ENCODE measurements at places on chromosomes 16 and 17.
A peak's percentile ranks its signal among the peaks of the same experiment; 100 is the strongest.

DNA sequence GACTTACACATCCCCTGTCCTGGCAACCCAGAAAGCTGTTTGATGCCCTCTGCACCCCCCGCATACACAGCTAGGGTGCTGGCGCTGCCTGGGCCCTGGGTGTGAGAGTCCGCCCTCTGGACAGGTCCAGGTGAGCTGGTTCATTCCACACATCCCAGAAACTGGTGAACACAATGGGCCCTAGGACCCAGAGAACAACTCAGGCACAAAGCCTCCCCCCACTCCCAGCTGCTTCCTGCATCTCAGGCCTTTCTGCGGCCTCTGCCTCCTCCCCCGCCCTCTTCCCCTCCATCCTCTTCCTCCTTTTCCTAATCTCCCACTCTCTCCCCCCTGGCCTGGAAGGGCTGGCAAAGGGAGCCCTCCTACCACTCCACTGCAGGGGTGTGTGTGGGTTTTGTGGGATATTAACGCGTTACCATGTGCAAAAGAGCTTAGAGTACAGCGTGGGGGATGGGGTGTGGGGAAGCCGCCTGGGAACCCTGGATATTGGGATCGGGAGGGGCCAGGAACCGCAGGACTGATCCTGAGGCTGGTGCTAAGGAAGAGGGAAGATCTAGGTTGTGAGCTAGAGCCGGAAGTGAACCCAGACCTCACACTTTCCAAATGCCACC is 1.6 kb upstream of the PPP1R9B start:
- no peak for DNase-seq

- DNase-seq, result no peak
Measured at GRCh38 chr16:76668207-76668725, 391.1 kb downstream of the CNTNAP4 start.

GRCh38 chr17:7885367-7886226 is 3.0 kb upstream of the CHD3 start:
- DNase-seq, result no peak

DNA sequence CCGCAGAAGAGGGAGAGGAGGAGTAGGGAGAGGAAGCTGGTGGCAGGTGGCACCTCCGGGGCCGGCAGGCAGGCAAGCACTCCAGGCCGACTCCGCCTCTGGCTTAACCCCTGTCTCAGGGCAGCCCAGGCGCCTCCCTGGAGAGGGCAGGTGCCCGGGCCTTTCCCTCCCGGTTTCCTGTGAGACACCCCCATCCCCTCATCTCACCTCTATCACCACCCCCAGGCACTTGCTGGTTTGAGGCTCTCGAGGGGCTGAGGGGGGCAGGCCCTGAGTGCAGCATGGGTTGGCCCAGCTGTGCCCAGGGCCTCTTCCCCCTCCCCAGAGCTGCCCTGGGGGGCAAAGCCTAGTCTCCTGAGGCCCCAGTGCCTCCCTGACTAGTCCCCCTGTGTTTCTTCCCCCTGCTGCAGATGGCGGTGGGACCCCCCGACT is 6.0 kb downstream of the DOC2A start:
- no peak for DNase-seq

DNA sequence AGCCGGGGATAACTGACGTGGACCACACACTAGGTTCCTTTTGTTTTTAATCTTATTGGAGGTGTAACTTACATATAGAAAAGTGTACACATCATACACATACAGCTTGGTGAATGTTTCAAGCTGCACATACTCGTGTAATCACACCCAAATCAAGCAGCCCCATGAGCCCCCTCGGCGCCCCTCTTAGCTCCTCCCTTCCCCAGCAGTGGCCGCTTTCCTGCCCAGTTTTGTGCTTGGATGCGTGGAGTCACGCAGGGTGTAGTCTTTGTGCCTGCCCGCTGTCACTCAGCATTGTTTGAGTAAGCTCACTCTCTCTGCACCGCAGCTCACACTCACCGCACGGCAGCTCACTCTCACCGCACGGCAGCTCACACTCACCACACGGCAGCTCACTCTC is 151.7 kb upstream of the CHMP6 start:
- no peak for DNase-seq

- no peak for DNase-seq
Measured at GRCh38 chr16:67538666-67539101, 10.1 kb downstream of the RIPOR1 start.

GRCh38 chr17:8664456-8665126 is 34.1 kb upstream of the MYH10 start:
- DNase-seq, result no peak

GRCh38 chr16:88619859-88620815 is 18.2 kb upstream of the IL17C start:
- DNase-seq, result peak; percentile 22

DNA sequence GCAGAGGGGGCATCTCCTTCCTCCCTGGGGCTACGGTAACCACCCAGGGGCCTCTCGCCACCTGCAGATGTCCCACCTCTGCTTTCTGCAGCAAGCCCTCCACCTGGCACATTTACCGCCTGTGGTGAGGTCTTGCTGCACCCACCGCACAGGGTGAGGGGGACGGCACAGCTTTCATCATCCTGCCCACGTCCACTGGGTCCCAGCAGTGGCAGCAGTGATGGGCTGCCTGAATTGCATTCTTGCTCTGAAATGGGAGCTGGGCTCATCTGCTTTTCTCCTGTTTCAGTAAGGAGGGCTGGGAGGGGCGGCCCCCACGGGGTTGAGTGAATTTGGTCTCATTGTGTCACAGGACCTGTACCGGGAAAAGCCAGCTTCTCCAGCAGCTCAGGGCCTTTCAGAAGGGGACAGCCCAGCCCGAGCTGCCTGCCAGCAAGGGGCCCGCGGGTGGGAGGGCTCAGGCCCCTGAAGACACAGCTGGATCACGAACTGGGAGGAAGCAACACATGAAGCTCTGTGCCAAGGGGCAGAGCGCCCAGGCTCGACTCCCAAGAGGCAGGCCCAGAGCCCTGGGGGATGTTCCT is 12.7 kb downstream of the DNAAF8 start:
- DNase-seq, result no peak

DNA sequence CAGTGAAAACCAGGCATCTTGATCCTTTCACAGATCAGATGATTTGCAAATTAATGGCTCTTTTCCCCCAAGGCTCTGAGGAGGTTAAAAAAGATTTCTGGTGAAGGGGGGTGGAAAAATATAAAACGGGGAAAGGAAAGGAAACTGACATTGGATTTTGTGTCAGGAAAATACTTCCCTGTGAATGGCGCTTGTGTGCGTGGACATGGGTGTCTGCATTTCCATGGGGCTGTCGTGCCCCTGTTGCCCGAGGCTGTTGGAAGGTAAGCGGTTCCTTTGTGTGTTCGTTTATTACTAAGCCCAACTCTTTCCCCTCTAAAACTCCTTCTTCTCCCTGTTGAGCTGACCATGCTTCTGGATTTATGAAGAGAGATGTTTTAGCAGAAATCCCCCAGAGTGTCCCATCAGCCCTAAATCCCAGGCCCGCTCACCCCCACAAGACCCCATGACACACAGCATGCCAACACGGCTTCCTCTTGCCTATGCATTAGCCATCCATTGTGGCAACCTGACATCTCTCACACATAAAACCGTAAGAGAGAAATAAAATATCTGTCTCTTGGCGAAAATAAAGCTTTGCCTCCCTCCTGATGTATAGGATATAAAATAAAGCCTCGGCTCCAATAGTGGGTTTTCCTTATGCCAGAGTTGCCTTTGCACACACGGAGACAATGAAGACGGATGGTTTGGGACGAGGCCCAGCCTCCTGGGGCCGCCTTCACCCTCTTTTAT is 7.3 kb upstream of the LHX1 start:
- no peak for DNase-seq

- DNase-seq, result no peak
Measured at GRCh38 chr17:51000835-51001638, 119.6 kb downstream of the SPAG9 start.

- peak; percentile 24 for DNase-seq
Measured at GRCh38 chr16:10552998-10553491, 27.4 kb downstream of the EMP2 start.

DNA sequence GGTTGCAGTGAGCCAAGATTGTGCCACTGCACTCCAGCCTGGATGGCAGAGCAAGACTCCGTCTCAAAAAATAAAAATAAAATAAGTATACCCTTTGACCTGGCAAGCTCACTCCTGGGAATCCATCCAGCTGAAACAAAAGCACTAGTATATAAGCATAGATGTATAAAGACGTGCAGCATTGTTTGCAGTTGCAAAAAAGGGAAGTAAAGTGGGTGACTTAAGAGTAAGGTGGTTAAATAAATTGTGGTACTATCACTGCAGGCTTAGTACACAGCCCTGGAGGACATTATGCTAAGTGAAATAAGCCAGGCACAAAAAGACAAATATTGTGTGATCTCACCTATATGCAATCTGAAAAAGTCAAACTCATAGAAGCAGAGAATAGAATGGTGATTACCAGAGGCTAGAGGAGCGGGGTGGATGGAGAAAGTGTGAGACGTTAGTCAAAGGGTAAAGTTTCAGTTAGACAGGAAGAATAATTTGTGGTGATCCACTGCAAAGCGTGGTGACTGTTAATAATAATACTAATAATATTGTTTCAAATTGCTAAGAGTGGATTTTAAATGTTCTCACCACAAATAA is 113.0 kb downstream of the MYO1D start:
- DNase-seq, result no peak

DNA sequence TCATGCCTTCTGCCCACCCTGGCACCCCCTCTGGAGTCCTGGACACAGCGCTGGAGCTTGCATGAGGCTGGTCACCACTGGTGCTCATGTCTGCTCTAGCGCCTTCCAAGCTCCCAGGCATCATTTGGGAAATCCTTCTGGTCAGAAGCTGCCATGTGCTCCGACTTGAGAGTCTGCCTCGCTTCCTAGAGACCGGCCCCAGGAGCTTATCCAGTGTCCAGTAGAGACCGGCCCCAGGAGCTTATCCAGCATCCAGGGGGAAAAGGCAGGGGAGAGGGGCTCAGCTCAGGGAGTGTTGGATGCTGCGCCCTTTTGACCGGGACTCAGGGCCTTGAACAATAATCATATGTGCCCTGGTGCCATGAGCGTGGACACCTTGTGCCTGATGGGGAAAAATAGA is 106.3 kb downstream of the RAP1GAP2 start:
- DNase-seq, result no peak

DNA sequence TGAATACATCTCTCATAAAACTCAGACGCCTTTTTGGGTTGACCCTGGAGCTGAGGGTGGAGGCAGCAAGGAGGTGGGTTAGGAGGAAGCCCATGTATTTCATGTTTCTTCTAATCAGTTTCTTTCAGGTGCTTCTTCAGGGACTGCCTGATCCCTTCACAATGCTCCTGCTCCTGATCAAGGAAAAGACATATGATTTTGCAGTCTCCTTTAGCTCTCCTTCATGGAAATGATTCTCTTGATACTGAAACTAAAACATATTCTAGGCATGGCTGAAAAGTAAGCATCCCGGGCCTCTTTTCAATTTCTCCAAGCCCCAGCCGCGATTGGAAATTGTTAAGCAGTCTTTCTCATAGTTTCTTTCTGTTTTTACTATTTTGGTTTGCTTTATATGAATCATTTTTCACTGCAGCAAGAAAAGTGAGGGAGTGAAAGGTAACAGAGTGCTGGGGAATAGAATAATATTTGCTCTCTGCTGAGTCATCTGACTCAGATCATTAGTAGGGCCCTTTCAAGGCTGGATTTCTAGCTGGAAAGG is 730.7 kb downstream of the CDH11 start:
- DNase-seq, result no peak

DNA sequence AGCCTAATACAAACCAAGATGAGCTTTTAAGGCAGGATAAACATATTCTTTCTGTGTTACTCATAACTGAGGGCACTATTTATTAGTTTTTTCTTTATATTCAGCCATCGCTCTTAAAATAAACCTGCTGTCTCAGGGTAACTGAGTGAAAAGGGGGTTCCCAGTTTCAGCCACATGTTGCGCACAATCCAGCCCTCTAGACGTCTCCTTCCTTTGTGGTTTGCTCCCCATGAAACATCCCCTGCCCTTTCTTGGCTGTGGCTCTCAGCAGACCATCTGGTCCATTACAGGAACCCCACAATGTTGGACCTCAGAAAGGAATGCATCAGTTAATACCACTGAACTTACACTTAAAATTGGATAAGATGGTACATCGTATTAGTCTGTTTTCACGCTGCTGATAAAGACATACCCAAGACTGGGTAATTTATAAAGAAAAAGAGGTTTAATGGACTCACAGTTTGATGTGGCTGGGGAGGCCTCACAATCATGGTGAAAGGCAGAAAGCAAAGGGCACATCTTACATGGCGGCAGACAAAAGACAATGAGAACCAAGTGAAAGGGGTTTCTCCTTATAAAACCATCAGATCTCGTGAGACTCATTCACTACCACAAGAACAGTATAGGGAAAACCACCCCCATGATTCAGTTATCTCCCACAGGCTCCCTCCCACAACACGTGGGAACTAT is 12.6 kb upstream of the IL21R start:
- no peak for DNase-seq

- DNase-seq, result no peak
Measured at GRCh38 chr16:73016488-73016830, 31.5 kb downstream of the ZFHX3 start.

DNA sequence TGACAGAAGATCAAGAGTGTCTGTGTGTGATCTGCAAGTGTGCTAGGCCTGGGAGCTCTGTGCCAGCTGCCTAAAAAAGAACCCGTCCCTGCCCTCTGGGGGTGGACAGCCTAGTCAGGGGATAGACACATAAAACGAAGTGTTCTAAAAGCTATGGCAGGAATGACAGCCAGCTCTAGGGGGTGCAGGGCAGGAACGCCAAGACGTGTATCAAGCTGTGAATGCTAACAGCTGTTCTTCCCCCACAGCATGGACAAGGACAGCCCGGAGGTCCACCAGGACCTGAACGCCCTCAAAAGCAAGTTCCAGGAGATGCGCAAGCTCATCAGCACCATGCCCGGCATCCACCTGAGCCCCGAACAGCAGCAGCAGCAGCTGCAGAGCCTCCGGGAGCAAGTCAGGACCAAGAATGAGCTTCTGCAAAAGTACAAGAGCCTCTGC is 5.1 kb downstream of the RASD1 start:
- DNase-seq, result no peak

- DNase-seq, result no peak
Measured at GRCh38 chr17:77354670-77355455, 214.1 kb downstream of the SEC14L1 start.

DNA sequence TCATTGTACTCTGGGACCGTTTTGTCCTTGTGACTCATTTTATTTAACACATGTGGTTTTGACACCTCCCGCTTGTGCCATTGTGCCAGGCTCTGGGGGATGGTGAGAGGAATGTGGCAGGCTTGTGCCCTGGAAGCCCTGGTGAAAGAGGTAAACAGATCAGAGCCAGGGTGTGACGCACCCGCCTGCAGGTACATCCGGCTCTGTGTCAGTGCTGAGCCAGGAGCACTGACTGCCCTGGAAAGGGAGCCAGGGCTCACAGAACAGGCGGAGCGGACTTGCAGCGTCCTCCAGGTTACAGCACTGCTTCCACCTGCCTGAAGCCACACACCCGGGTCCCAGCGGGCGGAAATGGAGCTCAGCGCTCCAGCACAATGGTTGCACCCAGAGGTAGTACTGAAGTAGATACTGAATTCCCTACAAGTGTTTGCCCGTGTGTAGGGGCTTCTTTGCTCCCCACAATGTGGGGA is 30.6 kb downstream of the CDRT15 start:
- peak; percentile 26 for DNase-seq

GRCh38 chr17:62780951-62781350 is 27.2 kb downstream of the MARCHF10 start:
- DNase-seq, result no peak
